Activated naive CD4-positive, alpha-beta T cell treated with anti-CD3 and anti-CD28 coated beads, Interleukin-2, amount 50 U/mL, for 72 hours (primary cell): ENCODE measurements at places on chromosomes 1 and 21.
A peak's percentile ranks its signal among the peaks of the same experiment; 100 is the strongest.

- DNase-seq, result no peak
These were observed 5.6 kb upstream of the MTARC2 start for GRCh38 chr1:220742520-220742919.

GRCh38 chr1:150578272-150579109, 919 bp downstream of the MCL1 start:
- DNase-seq, result peak; percentile 79

GRCh38 chr21:33640697-33641351, 717 bp downstream of the CRYZL1 start:
- DNase-seq, result no peak

DNA sequence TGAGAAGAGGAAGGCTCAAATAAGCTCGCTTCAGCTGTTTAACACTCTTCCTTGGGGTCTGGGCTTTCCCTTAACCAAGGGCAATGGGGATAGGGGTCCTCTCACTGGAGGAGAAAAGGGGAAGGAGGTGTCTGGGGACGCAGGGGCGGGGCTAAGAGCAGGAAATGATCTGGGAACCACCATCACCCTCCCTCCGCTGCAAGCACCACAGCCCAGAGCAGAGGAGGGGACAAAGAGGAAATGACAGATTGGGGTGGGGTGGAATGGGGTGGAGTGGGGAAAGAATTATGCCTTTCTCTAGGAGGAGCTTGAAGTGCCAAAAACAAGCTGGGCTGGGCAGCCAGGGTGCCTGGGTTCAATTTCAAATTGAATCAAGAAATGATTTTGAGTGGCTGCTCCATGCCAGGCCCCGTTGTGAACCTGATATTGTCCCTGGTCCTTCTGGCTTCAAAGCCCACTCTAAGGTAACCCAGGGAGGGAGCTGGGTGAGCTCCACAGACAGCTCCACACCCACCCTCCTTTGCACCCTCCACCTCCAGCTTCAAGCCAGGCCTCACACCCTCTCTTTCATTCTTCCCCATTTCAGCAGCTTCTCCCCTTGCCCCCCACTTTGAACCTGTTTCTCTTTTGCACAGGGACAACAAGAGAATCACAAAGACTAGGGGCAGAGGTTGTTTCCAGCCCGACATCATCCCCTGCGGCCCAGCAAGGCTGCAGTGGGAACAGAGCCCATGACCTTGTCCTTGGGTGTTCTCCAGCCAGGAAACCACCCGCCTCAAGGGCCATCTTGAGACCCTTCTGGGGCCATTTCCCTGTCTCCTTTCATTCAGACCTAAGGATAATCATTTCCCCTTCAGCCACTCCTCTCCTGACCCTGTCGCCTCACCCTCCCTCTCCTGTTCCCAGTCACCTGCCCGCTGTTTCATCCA, 1.1 kb downstream of the ARHGAP30 start:
- DNase-seq, result peak; percentile 75

GRCh38 chr1:107785496-107786202, 179.3 kb downstream of the VAV3 start:
- DNase-seq, result no peak

DNA sequence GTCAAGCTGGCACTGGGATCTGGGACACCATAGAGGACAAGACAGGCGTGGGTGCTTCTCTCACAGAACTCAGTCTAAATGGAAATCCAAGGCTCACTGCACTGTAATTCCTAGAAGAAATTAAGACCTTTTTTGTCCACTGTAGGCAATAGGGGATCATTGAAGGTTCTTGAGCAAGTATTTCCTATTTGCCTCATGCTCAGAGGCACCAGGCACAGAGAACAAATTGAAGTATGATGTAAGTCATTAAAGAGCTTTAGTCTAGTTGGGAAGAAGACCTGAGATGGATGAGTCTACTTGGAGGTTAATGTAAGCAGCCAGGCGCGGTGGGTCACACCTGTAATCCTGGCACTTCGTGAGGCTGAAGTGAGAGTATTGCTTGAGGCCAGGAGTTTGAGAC, 34.6 kb downstream of the EIF2D start:
- no peak for DNase-seq

GRCh38 chr1:77468949-77469710, 187.3 kb downstream of the AK5 start:
- no peak for DNase-seq
